Ovary (tissue), 10 donors: ENCODE measurements at places on chromosomes 1 and 21.

GRCh38 chr1:83766241-83766691 is 232.7 kb downstream of the TTLL7 start:
- DNase-seq = no peak

DNA sequence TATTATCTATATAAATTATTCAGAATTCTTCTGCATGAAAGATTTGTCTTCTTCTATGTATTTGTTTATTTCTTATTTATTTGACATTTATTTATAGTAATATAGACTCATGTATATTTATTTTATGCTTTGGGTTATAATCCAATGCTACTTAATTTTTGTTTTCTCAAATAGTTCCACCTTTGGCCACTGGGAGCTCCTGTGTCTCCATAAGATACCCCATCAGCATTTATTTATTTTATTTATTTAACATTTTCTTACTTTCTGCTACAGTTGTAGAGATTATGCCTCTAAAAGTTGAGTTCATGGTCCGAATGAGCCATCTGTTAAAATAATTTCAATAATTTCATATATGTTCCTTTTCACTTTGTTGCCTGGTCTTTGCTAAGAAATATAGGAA is 289.4 kb downstream of the ADGRL2 start:
- no peak for DNase-seq

DNA sequence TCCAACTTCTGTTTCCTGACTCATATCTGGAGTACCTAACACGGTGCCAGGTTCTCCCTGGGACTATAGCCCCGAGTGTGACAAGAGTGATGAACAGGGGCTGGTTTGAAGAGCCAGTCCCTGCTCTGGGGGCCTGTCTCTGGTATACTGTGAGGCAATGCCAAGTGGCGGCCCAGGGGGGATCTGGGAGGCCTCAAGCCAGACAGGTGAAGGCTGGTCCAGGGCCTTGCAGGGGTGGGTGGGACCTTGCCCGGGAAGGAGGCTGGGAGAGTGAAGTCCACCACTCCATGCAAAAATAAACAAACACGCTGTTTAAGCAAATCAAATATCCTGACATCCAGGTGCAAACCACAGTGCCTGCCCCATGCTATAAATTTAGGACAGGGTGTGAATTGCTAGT is 6.8 kb upstream of the PLXNA2 start:
- no peak for DNase-seq

GRCh38 chr1:214417545-214418210 is 133.7 kb downstream of the PTPN14 start:
- DNase-seq = no peak

DNA sequence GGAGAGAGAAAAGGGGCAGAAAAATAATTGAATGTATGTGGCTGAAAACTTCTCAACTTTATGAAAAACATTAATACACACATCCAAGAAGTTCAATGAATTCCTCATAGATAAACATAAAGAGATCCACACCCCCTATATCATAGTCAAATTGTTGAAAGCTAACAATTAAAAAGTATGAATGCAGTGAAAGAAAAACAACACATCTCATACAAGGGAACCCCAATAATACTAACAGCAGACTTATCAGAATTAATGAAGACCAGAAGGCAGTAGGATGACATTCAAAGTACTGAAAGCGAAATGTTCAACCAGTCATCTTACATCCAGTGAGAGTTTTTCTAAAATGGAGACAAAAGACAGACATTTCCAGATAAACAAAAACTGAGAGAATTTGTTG is 134.4 kb downstream of the FMN2 start:
- no peak for DNase-seq

- DNase-seq = no peak
These were observed 272.1 kb downstream of the TRABD2B start for GRCh38 chr1:47725000-47725473.

DNA sequence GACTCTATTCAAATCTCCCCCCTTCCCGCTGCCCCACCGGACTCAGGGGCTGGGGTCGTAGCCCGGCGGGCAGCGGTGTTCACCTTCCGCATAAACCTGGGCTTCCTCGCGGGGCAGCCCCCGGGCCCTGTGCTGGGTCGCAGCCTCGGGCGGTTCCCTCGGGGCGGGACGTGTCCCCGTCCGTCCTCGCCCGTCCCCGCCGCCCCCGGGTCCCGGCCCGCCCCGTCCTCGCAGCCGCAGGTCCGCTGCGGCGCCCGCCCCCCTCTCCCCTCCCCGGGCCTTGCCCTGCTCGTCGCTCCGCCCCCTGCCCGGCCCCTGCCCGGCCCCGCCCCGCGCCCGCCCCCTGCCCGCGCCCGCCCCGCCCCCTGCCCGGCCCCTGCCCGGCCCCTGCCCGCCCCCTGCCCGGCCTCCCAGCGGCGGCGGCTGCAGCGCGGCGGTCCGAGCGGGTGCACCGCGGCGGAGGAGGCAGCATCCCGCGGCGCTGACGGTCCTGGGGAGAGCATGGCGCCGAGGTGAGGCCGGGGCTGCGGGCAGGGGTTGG is at the start of gene COL18A1:
COL18A1 (plus strand) TSS at position 436 of the 541 bp plus-strand sequence; CDS start at position 502, 66 bp downstream.
- DNase-seq = peak; percentile 87

DNA sequence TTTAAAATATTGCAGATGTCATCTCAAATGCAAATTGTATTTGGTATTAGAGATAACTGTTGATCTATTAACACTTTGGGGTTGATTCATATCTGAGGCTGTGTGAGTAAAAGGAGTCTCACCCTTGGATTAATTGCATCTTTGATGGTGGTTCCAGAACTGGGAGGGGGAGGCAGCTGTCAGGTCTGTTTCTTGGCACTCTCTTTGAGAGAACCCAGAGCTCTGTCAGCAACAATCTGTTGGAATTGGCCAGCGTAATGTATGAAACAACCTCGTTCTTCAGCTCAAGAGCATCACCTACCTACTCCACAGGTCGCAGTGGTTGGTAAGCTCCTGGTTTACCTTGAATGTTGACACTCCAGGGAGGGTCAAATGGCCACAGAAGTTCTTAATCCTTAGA is 424.1 kb downstream of the CAMTA1 start:
- no peak for DNase-seq

GRCh38 chr1:16392740-16393569 is 25.9 kb downstream of the SZRD1 start:
- no peak for DNase-seq

DNA sequence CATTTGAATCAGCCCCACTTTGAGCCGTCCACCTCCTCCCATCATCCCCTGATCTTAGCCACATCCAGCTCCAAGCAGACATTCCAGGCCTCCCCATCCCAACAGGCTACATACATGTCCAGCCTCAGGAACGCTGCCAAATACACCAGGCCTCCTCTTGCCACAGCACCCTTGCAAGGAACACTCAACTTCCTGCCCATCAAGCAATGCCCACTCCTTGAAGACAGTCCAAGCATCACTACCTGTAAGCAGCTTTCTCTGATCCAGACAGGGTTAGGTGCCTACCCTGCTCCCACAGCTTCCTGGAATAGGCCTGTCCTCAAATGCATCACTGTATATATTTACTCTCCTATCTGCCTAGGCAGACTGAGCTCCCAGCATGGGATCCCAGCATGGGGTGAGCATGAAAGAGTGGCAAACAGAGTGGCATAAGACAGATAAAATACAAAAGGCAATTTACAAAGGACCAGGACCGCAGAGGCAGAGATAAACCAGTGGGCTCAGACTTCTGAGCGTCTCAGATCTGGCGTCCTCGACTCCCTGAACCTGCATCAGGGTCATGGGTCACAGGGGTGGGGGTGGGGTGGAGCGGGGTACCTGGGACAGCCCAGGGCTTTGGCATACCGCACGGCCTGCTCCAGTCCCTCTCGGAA is 816 bp downstream of the HYI start:
- DNase-seq = peak; percentile 55

DNA sequence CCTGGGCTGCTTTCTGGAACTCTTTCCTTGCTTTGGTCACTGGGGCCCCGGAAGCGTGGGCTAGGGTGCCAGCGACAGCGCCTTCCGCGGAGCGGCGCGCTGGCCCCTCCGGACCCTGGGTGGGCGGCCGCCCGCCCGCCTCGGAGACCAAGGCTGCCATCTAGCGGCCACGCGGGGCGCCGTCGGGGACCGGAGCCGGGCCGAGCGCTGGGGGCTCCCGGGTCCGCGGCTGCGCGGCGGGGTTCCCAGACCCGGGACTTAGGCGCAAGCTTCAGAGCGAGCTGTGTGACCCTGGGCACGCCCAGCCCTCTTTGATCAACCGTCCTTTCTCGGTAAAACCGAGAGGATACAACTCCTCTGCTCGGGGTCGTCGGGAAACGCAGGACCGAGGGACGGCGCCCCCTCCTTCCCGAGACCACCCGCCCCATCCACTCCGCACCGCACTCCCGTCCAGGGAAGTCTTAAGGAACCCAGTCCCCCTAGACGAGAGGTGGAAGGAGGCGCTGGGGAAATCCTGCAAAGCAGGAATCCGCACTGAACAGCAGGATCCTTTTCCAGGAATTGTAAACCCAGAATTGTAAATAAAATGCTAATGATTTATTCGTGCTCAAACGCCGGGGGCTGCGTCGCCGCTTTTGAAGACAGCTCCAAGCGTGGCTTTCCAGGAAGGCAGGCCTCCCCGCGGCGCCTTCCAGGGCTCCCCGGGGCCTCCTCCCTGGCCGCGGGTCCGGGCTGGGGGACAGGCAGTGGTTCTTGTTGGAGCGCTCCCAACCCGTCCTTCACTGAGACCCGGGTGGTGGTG is 41.2 kb downstream of the RRAGC start:
- no peak for DNase-seq

GRCh38 chr1:156100205-156100995 is 14.1 kb upstream of the LMNA start:
- DNase-seq = no peak

- no peak for DNase-seq
These were observed 19.2 kb downstream of the AGPAT3 start for GRCh38 chr21:43884012-43884860.

DNA sequence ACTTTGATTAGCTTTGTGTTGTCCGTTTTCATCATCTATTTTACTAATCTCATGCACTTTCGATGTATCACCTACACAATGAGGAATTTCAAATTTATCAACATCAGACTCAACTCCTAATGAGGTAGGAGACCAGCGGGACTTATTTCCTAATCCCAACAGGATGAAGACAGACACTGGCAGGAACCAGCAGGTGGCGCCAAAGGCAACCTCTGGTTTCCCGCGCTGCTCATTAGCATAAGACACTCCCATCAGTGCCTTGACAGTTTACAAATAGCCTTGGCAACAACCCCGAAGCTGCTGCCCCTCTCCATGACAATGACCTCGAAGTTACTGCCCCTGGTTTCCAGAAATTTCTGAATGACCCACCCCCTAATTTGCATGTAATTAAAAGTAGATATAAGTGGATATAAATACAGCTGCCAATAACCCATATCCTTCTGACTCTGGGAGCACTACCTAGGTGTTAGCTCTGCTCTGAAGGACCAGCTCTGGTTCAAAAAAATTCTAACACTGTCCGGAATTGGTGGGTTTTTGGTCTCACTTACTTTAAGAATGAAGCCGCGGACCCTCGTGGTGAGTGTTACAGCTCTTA is 974.8 kb downstream of the ADGRL2 start:
- peak; percentile 29 for DNase-seq

GRCh38 chr1:17544776-17545350 is 5.4 kb downstream of the ARHGEF10L start:
- DNase-seq = no peak

- no peak for DNase-seq
These were observed 7.9 kb upstream of the EXOSC10 start for GRCh38 chr1:11107599-11107998.

DNA sequence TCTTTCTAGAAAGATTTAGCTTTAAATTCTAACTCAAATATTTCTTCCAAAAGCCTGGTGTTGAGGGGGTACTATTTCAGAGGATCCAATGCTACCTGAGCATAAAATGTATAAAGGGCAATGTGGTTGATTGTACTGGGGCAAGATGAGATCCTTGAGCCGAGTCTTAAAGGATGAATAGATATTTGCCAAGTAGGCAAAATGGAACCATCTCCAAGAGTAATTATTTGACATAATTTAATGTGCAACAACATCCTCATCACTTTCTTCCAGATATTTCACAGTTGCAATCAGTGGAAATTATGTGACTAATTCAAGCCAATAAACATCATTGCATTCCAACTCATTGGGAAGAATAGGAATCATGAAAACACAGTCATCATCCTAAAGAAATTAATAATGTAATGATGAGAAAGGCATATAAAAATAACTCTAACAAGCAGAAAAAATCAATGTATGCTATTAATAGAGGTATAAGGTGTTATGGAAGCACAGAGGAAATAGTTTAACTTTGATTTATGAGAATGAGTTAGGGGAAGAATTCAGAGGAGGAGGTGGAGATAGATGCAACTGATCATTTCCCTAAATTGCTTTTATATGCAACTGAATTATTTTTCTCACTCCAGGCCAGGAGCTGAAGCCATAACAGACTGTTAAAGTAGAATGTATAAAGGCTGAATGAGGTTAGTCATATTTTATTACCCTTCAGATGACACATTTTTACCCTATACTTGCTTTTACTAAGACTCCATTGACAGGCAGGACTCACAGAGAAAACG is 30.0 kb upstream of the RGS4 start:
- no peak for DNase-seq

GRCh38 chr1:24277420-24278169 is 41.6 kb upstream of the GRHL3 start:
- no peak for DNase-seq

DNA sequence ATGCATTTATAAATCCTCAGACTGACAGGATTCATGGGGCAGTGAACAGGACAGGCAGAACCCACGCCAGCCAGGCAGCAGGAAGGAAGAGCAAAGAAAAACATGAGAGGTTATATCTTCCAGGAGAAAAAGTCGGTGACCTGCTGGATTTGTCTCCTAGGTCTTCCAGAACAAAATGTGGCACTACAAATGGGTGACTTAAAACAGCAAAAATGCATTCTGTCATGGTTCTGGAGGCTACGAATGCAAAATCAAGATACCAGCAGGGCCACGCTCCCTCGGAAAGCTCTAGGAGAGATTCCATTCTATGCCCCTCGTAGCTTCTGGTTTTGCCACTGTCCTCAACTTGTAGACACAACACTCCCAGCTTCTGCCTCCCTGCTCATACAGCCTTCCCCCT is 63.4 kb downstream of the PSMG1 start:
- no peak for DNase-seq

GRCh38 chr1:209412036-209412435 is 171.5 kb upstream of the CAMK1G start:
- no peak for DNase-seq

GRCh38 chr1:106523497-106523896 is 533.0 kb upstream of the PRMT6 start:
- DNase-seq = no peak

DNA sequence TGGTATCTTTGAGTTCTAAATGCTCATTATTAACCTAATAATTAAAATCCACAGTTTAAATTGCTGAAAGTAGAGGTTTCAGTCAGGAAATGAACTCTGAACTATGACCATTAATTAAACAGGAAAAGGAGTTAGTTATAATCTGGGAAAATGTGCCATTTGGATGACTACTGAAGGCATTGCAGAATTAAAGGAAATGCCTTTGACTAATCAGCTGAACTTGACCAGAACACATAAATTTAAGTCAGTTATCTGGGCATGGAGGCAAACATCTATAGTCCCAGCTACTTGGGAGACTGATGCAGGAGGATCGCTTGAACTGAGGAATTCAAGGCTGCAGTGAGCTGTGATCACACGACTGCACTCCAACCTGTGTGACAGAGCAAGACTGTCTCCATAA is 31.9 kb downstream of the SLC44A5 start:
- DNase-seq = no peak
